Central memory CD8-positive, alpha-beta T cell (primary cell): ENCODE measurements at places on chromosomes 16 and 17.

- DNase-seq: no peak
Measured at GRCh38 chr16:787321-787966, 737 bp downstream of the RPUSD1 start.

GRCh38 chr17:18236494-18236893 is 11.1 kb downstream of the LLGL1 start:
- DNase-seq: no peak

DNA sequence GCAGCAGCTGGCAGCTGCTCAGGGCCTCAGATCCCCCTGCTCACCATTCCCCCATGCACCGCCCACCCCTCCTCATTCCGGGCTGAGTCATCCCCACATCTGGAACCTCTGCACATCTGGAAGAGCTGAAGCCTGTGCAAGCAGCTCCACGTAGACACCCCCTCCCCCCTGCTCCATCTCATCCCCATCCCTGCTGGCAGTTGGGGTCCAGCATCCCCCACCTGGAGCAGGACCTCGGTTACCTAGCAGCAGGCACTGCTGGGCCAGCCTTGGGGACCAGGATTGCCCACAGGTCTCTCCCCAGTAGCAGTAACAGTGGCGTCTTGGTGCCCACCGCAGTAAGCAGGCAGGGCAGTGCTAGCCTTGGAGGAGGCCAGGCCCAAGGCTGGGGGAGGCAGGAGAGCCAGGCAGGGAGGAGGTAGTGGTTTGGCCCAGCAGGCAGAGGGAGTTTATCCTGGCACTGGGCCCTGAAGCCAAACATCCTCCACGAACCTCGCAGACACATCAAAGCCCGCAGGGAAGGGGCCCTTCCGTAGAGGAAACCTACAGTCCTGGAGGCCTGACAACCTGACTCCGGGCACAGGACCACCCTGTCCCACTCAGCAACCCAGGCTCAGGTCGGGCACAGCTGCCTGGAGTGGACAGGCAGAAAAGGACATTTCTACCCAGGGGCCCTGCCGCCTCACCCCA is 7.7 kb upstream of the TMEM92 start:
- no peak for DNase-seq

DNA sequence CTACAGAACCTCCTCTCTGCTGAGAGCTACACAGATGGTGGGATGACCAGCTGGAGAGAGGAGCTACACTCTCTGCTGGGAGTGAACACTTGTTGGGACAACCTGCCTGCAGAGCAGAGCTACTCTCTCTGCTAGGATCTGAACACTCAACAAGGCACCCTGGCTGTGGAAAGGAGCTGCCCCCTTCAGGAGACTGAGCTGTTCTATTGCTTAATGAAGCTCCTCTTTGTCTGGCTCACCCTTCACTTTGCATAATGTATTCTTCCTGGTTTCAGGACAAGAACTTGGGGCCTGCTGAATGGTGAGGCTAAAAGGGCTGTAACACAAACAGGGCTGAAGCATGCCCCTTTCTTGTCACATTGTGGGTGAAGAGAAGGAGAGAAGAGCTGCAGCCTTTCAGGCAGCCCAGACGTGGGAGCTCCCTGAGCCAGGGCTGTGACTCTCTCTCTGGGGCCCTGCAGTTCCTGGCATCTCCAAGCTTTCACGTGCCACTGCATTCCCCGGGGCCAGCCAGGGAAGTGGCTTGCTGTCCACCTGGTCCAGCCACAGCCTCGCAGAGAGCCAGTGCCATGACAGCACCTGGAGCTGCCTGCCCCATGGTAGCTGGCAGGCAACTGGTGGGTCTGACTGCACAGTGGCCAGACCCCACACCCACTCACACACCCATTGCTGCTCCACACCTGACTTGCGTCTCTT is 272.8 kb upstream of the KCNJ16 start:
- no peak for DNase-seq

DNA sequence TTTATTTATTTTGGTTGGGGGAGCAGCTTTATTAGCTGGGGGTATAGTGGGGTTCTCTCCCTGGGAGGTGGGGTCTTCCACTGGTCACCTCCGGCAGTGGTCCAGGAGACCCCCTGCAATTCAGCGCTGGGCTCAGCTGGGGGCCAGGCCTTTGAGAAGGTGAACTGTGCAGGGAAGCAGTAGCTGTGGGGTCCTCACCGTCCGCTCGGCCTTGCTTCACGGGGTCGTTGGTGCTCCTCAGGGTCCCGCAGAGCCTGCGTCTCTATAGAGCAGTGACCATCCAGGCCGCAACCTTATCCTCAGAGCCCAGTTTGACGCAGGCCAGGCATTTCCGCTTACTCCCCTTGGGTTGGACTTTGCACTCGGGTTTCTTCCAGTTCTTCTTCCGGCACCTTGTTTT is 1954.7 kb downstream of the TP53TG3F start:
- no peak for DNase-seq

GRCh38 chr17:82787081-82787848 is 35.4 kb downstream of the TBCD start:
- no peak for DNase-seq

GRCh38 chr17:42803074-42803883 is 4.6 kb downstream of the CNTD1 start:
- no peak for DNase-seq

- no peak for DNase-seq
Measured at GRCh38 chr17:4444782-4445473, 11.2 kb downstream of the SPNS3 start.

GRCh38 chr17:17298108-17298507 is 5.1 kb upstream of the NT5M start:
- DNase-seq: no peak
